NCI-H460 (cell line): ENCODE measurements at places on chromosomes 16 and 17. TPM values are rescaled to one million over a fixed set of nuclear protein-coding genes. Genes with fewer than 3 reads are reported as not detected.

Gene FBXO39
- not detected in 2 replicates for total RNA-seq

DNA sequence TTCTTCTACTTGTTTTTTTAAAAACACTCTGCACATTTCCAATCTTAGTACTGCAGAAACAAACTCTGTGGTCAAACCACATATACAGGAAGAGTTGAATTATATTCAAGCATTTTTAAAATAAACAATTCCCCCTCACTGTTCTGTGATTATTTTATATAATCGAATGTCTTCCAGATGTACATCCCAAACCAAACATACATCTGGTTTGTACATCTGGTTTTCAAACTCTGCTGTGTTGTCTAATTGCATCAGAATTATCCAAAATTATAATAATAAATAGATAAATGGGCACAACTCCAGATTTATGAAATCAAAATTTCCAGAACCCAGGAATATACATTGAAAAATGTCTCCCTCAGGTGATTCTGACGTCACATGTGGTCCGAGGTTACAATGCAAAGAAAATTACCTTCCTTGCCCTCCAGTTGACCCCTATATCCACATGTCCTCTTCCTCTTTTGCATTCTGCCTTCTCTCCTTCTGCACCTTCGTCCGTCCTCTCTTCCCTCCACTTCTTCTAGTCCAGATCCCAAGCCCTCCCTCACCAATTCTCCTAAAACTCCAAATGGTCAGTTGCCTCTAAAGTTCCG lies 13.3 kb upstream of the CCDC144A start:
- no peak for DNase-seq

GRCh38 chr17:10135539-10136257 lies 62.7 kb downstream of the GAS7 start:
- DNase-seq: no peak

Gene FGF11
- 1.2 TPM in 2 replicates for total RNA-seq

Gene SCPEP1
- 64.1 and 70.1 TPM in 2 replicates for total RNA-seq

- no peak for DNase-seq
These were observed 393 bp downstream of the SERPINF2 start for GRCh38 chr17:1743088-1743439.

DNA sequence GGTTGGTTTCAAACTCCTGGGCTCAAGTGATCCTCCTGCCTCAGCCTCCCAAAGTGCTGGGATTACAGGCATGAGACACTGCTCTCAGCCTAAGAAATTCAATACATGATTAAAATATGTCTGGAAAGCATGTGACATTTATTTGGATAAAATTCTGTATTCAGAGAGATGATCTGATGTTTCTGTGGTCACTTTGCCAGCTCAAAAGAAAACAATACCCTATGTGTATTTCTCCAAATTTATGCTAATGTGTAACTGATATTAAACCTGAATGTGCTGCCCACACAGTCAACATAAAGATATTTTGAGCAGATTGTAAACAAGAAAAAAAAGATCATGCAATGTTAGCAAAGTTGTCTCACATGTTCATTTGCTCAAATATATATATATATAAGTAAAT lies 16.7 kb downstream of the C17orf67 start:
- DNase-seq: no peak

DNA sequence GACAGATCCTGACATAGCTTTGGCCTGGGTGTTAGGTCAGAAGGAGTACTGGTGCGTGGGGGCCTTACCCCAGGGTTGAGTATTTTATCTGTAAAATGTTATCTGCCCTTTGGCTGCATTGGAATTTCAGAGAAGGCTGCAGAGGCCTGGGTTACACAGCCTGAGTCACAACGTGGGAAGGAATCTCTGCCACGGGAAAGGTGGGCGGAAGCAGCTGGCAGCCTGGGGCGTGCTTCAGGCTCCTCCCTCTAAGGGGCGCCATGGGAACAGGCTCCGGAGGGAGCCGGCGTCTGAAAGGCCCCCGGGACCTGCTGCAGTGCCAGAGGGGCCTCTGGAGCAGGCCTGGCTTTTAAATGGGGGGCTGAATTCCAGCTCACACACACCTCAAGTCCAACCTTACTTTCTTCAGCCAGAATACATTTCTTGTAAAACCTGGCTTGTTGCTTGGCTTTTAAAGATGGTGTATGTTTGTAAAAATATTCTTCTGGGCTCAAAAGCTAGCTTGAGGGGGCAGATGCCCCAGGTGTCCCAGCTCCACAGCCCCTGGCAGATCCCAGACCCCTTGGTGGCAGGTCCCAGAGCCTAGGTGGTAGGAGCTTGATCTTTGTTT lies 142.2 kb downstream of the RAB11FIP4 start:
- no peak for DNase-seq

- DNase-seq: no peak
These were observed 30.8 kb downstream of the FOXL1 start for GRCh38 chr16:86609115-86609514.

Gene NHERF1
- 21.3 and 27.3 TPM in 2 replicates for total RNA-seq

GRCh38 chr17:2695961-2696760 lies 15.4 kb downstream of the CLUH start:
- DNase-seq: no peak

Gene TMEM235
- not detected in 2 replicates for total RNA-seq

- DNase-seq: no peak
These were observed 1025.1 kb upstream of the CDH8 start for GRCh38 chr16:63061319-63061718.

Gene TM4SF5
- not detected in 2 replicates for total RNA-seq

DNA sequence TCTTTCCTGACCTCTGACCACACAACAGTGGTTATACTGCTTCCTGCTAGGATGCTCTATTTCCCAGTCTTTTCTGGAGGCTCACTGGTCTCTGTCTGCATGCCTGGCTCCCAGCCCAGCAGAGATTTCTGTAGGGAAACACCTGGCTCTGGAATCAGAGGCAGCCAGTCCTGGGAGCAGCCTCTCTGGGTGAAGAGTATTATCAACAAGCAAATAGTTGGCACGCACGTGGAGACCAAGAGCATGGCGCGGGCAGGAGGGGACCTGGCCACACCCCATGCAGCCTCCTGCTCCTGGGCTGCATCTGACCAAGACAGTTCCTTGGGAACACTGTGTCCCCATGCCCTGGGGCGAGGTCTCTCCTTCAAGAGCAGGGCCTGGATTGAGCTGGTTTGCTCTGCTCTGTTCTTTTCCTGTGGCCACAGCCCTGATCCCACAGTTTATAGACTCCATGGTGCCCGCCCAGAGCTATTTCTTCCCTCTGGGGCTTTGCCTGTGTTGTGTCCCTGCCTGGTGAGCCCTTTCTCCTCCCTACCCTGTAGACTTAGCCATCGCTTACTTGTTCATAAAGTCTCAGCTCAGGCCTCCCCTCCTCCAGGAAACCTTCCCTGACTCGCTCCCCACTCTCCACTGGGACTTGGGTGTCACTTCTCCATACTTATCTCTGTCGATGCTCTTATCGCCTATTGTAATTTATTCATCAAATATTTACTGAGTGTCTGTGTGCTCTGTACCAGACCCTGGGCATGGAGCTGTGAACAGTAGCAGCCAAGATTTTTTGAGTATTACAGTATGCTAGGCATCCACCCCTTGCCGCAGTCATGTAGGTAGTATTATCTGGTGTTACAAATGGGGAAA lies 60.6 kb downstream of the SCNN1B start:
- DNase-seq: no peak

Gene KRT12
- not detected in 2 replicates for total RNA-seq

- DNase-seq: no peak
These were observed 29.4 kb upstream of the NUDT16L1 start for GRCh38 chr16:4663777-4664465.

DNA sequence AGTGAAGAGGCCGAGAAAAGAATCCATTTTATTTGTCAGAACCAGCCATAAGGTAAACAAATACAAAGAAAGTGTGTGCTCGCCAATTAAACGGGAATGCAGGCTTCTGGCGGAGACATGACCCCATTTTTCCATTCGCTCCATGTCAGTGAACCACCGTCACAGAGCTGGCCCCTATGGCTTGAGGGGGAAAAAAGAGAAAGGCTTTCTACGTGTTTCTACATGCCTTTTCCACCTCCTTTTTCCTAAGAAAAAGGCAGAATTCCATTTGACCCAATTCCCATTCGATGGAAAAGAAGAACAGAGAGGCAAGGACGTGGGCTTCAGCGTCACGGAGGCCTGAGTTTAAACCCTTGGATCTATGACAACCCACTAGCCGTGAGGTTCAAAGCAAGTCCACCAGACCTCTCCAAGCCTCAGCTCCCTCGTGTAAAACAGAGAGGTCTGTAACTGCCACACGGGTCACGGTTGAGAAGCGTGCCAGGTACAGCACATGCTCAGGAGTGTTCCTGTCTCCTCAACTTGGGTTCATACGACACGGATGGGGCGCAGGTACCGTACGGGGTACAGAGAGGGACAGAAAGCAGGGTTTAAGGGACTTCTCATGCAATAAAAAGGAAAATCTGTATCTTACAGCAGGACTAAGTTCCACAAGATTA lies 91.9 kb downstream of the NXN start:
- no peak for DNase-seq

DNA sequence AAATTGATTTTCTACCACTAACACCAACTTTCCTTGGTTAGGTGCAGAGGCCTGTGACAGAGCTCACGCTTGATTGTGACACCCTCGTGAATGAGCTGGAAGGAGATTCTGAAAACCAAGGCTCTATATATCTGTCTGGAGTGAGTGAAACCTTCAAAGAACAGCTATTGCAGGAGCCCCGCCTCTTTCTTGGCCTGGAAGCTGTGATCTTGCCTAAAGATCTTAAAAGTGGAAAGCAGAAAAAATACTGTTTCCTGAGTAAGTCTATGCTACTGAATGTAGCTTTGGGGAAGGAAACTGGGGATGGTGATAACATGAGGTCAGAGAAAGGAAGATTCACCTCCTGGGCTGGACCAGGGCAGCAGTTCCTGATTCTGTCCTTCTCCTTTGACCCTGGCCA lies 38.3 kb downstream of the REXO5 start:
- no peak for DNase-seq

DNA sequence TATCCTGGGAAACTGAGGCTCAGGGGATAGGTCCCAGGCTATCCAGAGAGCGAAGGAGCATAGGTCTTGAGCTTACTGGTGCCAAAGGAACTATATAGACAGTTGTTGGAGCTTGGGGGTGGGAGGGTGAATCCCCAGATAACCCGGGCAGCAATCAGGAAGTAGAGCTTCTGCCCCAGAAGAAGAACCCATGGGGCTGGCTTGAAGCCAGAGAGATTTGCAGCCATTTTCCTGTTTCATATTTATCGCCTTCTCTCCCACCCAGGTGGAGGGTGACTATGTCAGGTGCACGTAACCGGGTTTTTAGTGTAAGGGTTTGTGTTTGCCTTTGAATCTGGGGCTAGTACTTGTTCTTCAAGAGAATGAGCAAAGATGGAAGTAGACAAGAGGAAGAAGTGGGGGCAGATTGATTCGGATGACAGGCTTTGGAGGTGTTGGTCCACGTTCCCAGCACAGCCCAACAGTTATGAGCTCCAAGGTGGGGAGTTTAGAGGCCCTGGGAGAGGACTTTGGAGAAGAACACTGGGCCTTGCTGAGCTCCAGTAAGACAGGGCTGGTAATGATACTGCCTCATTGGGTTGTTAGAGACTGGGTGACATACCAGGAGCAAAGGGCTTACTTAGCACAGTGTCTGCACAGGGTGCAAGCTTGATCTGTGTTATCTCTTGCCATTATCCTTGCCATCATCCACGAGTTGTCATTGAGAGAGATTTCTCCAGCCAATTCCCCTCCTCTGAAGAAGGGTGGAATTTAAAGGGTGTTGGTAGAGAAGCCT lies 145.6 kb downstream of the CCDC182 start:
- no peak for DNase-seq

DNA sequence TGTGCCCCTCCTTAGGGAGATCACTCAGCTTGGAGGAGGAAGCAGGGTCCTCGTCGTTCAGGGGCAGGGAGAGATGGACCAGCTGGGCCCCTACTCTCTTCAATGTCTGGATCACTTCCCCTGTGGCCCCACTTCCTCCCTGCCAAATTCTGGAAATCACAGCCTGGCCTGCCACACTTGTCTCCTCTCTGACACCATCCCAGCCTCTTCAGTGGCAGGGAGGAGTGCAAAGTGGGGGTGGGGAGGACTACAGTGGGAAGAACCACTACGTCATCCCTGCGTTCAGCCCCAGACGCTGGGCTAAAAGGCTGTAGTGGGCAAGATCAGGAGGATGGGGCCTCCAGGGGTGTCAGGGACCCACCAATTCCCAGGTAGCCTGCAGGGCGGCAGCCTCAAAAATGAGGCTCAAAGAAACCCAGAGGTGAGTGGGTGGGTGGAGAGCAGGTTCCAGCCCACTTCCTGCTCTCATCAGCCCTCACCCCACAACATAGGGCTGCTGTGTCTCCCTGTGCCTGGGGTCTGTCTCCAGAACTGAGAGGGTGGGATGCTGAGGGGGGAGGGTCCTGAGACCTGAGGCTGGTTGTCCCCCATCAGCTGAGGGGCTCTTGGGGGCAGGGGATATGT lies 25.0 kb upstream of the TAC4 start:
- no peak for DNase-seq

Gene ARL5C
- total RNA-seq: not detected in 2 replicates

Gene TTYH2
- total RNA-seq: 2.1 and 2.5 TPM in 2 replicates

Gene GDPD3
- 0.67 and 0.89 TPM in 2 replicates for total RNA-seq

GRCh38 chr17:76238847-76239537 lies 1.3 kb downstream of the RNF157 start:
- no peak for DNase-seq

GRCh38 chr17:8599351-8600011 lies 31.0 kb downstream of the MYH10 start:
- DNase-seq: no peak

DNA sequence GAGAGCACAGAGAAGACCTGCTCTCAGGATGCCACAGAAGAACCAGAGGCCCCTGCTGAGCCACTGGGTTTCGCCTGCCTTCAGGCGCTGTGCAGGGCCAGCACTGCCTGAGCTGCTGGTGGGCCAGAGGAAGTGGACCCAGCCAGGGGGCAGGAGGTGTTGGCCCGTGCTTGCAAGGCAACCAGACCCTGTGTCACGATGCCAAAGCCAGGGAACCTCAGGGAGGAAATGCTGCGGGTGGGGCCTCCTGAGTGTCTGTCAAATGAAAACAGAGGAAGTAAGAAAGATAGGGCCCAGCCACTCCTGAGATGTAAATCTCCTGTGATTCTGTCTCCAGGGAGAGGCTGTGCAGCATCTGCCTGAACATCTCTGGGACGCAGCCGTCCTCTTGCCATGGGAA lies 58.1 kb upstream of the ADORA2B start:
- no peak for DNase-seq

Gene TBX2
- 9.9 and 11.1 TPM in 2 replicates for total RNA-seq

Gene EARS2
- total RNA-seq: 28.9 and 32.4 TPM in 2 replicates

Gene UMOD
- not detected in 2 replicates for total RNA-seq

Gene LRRC37A3
- total RNA-seq: 4.1 and 5.3 TPM in 2 replicates

GRCh38 chr17:11324846-11325420 lies 83.9 kb downstream of the SHISA6 start:
- DNase-seq: no peak

GRCh38 chr16:15502041-15502725 lies 67.8 kb downstream of the BMERB1 start:
- DNase-seq: peak; percentile 96
